ENCODE measurements at places on chromosomes 13 and 19.

GRCh38 chr13:33191425-33192210, 93.9 kb downstream of the STARD13 start:
- no peak for DNase-seq

- DNase-seq: no peak
Observed at GRCh38 chr13:101939370-101939769, 462.5 kb downstream of the FGF14 start.

DNA sequence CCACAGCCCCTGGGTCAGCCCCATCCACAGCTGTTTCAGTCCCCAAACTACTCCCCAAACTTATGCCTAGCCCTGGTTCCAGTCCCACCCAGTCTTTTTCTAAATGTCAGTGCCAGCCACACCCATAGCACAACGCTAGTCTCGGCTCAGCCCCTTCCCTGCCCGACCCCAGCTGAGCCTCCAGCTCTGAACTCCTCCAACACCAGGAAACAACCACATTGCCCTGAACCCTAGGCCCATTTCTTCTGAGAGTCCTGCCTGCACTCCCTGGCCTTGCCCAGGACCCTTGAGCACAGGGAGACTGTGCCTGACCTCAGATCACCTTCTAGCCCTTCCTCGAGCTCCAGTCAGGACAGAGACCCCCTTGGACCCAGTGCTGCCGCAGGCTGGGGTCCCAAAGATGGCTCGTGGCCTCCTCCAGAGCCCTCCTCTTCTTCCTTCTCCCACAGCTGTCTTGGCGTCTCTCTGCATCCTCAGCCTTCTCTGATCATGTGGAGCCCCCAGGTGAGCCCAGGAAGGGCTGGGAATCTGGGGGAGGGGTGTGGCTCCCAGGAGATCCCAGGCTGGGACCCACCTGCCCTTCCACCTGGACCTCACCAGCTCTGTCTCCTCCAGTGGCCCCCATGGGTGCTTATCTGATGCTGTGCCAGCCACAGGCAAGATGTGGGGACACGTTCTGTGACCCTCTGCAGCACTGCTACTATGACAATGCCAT, 33.0 kb upstream of the IGFL1 start:
- no peak for DNase-seq

DNA sequence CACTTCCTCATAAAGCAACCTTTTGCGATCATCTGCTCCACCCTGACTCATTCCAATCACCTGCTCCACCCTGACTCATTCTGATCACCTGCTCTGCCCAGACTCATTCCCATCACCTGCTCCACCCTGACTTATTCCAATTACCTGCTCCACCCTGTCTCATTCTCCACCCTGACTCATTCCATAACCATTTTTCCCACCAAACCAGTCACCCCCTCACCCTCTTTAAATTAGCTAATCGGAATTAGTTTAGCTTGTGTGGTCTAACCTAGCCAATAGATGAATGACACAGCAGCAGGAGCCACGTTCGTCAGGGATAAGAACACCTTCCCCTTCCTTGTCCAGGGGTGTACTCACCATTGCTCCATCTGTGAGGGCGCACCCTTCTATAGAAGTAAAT, 134.0 kb downstream of the COG6 start:
- DNase-seq: no peak

DNA sequence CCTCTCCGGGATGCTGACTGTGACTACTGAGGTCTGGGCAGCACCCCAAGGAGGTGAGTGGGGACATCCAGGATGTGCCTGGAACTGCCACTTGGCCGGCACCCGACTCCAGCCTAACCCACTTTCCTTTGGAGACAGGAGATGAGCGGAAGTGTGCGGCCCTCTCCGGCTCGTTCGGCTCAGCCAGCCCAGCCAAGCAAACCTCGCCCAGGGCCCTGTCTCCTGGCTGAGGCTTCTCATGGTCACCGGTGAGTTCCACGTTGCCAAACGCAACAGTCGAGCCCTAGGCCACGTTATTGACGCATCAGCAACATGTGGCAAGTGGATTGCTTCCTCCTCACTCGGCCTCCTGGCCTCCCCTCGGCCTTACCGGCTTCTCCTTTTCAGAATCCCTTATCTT, 5.5 kb downstream of the SLC7A10 start:
- no peak for DNase-seq
